Karpas-422 (cell line): ENCODE measurements at places on chromosomes 3 and 15.

- no peak for DNase-seq
Measured at GRCh38 chr3:61925721-61926120, 364.4 kb downstream of the PTPRG start.

- no peak for DNase-seq
Measured at GRCh38 chr15:50883903-50884302, 24.6 kb upstream of the AP4E1 start.

- DNase-seq = no peak
Measured at GRCh38 chr3:25564075-25564474, 100.6 kb downstream of the TOP2B start.

- no peak for DNase-seq
Measured at GRCh38 chr3:108297647-108298046, 1.3 kb downstream of the HHLA2 start.

DNA sequence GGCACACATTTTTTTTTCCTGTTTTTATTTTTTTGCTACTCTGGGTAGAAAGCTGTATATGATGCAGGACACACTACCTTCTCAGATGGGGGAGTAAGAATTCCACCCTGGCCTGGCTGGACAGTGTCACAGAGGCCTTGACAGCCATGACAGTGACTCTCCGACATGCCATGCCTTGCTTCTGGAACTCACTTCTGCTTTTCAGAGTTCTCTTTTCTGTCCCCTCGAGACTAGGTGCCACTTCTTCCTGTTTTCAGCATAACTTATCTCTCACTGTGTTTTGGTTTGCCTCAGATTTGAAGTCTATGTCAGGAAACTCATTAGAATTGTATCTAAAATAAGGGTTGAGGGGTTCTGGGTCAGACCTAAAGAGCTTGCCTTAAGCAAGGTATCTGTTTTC, 69.1 kb upstream of the SEC13 start:
- peak; percentile 95 for DNase-seq

DNA sequence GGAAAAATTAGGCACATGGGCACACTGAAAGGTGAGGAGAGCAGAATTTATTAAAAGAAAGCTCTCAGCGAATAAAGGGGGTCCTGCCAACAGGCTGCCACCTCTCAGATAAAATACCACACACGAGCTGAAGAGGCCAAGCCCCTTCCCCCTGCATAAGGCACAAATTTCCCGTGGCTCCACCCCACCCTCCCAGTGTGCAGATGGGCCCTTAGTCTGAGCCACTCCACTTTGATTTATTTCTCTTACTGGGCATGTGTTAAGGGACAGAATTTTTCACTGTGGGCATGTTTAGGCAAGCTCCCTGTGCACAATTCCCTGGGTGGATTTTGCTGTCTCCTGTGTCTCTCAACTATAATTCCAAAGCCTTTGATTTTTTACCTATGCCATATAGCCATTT, 409.8 kb downstream of the TBL1XR1 start:
- no peak for DNase-seq

DNA sequence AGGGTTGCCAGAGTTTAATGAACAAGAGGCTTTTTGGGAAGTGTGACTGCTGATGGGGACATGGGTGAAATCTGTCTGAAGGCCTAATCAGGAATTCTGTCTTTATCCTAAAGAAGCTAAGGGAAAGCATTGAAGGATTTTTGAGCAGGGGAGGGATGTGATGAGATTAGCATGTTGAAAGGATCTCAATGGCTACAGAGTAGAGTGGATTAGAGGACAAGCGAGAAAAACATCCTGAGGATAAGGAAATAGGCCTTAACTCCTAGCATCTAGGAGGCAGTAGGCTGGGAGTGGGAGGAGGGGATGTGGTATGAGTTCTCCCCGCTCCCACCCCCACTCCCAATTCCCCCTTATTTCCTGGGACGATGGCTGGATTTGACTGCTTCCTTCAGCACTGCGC, 35.1 kb upstream of the SNTN start:
- no peak for DNase-seq

GRCh38 chr3:67497746-67498145, 156.7 kb downstream of the SUCLG2 start:
- no peak for DNase-seq
